Kidney epithelial cell (primary cell): ENCODE measurements at places on chromosomes 6 and 20.

- DNase-seq = no peak
Measured at GRCh38 chr20:16748308-16748900, at the start of gene OTOR. Gene OTOR, plus strand, starts transcription at chr20:16748358. Its CDS starts 44 bp downstream, at chr20:16748402.

- no peak for DNase-seq
Measured at GRCh38 chr6:47248446-47248845, 61.3 kb downstream of the TNFRSF21 start.

DNA sequence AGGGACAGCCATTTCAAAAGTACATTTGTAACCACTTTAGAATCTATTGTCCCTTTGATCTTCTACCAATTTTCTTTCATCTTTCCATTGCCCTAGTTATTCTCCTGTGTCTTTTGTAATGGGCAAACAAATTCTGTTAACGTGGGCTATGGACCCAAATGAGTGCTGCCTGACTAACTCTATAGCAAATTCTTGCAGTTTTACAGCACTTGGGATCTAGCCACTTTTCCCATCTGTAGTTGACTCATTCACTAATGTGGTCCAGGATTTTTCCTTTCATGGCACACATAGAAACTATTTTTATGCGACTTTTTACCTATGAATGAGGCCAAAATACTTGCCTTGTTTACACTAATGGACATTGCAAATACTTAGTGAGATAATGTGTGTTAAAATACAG, 52.0 kb downstream of the GRIK2 start:
- DNase-seq = no peak

GRCh38 chr6:36964908-36965307, 10.4 kb downstream of the PI16 start:
- DNase-seq = no peak

GRCh38 chr20:8132484-8133309, 631 bp downstream of the PLCB1 start:
- no peak for DNase-seq

DNA sequence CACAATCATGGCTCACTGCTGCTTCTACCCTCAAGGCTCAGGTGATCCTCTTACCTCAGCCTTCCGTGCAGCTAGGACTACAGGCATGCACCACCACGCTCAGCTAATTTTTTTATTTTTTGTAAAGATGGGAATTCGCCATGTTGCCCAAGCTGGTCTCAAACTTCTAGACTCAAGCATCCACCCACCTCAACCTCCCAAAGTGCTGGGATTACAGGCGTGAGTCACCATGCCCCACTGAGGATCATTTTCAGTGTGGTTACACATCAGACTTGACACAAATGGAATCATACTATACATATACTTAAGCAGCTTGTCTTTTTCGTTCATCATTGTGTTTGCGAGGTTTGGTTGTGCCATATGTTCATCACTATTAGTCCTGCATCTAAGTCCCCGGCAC, 26.6 kb downstream of the ZC3H12D start:
- DNase-seq = no peak

DNA sequence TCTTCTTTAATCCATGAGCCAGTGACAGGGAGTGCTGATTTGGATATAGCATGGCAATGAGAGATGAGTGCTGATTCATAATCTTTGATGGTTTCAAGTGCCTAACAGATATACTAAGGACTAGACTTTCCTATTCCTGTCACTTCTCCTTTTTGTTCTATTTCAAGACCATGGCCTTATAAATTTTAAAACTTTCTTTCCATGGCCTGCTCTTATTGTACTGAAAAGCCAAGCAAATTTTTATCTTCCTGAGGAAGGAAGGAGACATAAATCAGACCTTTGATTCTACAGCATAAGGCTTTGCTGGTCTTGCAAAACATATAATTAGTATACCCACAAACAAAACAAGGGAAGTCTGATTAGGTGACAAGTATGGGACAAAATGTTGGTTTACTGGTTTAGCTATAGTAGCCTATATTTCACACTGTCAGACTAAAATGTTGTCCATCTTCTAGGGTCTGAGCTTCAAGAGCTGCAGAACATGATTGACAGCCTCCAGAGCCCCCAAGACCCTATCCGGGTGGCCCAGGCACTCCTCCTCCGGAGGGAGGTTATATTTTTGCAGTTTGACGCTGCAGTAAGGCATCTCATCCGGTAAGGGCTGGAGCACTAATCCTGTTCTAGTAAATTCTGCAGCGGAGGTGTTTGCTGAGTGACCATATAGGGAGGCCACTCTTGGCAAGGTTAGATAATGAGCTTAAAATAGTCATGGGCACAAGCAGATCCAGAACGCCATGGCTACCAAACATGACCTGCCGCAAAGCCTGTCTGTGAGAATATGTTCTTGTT, 82.3 kb downstream of the CD164 start:
- DNase-seq = no peak

- DNase-seq = no peak
Measured at GRCh38 chr6:168374051-168374502, 54.5 kb upstream of the DACT2 start.

DNA sequence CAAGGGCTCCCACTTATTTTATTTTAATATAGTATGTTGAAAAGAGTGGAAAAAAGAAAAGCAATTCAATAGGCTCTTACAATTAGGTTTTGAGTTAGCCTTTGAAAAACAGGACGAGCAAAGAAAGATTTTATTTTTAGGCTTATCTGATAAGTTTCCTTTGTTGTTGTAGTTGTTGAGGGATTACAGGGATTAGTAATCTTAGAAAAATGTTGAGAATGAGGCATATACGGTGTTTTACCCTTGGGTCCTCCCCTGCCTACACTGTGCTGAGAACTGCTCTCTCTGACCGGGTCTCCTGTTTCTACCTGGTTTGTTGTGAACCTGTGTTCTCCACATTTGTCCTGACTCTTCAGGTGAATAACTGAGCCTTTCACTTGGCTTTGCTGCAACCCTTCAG, 16.7 kb downstream of the TRAPPC3L start:
- DNase-seq = no peak

DNA sequence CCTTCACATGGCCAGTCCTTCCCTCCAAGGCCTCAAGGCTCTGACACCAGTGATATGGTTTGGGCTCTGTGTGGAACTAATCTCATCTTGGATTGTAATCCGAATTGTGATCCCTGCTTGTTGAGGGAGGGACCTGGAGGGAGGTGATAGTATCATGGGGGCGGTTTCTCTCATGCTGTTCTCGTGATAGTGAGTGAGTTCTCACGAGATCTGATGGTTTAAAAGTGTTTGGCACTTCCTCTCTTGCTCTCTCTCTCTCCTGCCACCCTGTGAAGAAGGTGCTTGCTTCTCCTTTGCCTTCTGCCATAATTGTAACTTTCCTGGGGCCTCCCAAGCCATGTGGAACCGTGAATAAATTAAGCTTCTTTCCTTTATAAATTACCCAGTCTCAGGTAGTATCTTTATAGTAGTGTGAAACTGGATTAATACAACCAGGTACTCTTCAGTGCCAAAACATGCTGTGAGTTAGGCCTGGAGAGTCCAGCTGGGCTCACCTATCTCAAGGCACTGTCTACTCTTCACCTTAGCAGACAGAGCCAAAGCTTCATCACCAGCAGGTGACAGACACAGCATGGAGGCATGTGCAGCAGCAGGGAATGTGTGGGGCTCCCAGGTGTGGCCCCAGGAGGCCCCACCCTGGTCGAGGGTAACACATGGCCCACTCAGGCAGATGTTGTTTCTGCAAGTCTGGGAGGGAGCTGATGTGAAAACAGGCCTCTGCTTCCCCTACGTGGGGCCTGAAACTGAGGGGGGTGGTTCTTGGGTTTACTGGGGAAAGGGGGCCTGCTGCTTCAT, 97.5 kb upstream of the CDYL start:
- DNase-seq = no peak

DNA sequence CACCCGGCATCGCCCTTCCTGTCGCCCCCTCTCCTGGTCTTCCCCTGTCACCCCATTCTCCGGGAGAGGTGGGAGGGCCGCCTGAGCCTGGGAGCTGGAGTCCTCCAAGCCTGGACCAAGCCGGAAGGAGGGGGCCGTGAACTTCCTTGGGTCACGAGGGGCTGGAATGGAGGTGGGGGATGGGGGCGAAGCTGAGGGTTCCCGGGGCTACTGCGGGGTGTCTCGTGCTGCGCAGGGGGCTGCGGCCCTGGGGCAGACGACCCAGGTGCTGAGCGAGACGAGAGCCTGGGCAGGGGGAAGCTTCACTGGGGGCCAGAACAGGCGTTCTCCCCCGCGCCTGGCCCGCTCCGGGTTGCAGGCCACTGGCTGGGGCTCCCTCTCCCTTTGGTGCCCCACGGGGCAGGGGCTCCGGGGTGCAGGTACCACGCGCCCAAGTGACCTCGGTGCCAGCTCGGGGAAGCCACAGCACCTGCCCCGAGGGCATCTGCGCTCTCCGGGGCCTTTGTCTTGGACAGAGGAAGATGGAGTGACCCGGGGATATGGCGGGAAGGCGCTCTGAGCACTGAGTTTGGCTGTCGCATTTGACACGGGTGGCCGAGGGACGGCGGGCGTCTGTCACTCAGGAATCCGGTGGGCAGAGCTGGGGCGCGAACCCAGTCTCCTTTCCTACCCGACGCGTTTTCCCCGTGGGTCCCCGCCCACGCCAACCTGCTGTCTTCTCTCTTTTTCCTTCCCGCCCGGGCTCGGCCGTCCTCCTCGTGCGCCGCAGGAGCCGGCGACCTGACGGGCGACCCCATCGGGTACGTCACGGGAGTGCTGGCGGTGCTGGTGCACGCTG, 1.2 kb downstream of the SLC35D3 start:
- DNase-seq = no peak

GRCh38 chr20:18739751-18740166, 73.8 kb upstream of the SCP2D1 start:
- DNase-seq = peak; percentile 2

DNA sequence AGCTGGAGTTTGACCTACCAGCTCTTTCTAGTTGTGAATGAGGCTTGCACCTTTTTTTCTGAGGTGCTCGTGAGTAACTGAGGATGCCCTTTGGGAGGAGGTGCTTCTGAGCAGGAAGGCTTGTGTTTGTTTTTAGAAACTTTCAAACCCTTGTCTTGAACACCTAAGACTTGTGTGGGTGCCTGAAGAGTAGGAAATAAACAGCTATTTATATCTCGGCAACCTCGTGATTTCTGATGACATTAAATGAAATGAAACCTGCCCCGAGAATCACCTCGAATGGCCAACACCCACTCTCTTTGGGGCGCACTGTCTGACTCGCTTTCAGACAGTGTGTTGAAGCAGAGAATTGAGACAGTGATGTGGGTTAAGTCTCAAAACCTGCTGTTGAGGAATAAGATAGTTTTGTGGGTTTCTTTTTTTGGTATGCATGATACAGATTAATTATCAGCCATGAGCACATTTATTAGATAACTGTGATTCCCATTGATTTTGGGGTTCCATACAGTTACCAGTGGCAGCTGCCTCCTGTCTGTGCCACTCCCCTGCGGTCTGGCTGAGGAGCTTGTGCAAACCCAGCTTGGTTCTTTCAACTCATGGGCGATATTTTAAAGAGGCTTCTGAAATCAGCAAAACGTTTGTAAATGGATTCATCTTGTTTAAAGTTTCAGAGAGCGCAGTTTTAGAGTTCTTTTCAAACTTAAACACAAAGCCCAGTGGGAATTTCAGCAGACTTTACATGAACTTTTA, 8.4 kb downstream of the IRF4 start:
- DNase-seq = no peak

GRCh38 chr6:120077489-120077888, 727.9 kb upstream of the MAN1A1 start:
- DNase-seq = no peak

DNA sequence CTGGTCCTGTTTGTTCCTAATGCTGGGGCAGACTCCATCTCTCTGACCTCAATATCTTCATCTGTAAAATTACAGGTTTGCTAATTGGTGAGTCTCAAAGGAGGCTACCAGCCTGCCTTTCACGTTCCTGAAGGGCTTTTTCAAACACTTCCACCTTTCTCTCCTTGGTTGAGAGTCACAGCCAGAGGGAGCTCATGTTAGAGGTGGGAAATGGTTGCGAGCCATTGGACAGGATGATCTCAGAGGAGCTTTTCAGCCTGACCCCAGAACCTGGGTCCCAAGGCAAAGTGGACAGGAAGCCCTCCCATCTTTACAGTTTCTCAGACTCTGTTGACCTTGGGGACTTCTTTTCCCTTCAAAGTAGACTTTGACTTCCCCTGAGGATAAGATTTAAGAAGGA, 37.6 kb downstream of the NDUFAF5 start:
- no peak for DNase-seq

DNA sequence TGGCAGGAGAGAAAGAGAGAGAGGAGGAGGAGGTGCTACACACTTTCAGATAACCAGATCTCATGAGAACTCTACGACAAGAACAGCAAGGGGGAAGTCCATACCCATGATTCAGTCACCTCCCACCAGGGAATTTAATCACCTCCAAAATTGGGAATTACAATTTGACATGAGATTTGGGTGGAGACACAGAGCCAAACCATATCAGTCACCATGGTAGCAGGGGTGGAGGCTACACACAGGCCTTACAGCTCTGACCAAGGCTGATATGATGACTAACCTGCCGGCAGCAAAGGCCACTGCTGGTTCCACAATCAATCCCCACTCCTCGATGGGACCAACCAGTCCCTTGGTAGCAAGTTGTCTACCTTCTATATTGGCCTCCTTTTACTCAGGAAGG, 13.6 kb upstream of the RBM24 start:
- no peak for DNase-seq

DNA sequence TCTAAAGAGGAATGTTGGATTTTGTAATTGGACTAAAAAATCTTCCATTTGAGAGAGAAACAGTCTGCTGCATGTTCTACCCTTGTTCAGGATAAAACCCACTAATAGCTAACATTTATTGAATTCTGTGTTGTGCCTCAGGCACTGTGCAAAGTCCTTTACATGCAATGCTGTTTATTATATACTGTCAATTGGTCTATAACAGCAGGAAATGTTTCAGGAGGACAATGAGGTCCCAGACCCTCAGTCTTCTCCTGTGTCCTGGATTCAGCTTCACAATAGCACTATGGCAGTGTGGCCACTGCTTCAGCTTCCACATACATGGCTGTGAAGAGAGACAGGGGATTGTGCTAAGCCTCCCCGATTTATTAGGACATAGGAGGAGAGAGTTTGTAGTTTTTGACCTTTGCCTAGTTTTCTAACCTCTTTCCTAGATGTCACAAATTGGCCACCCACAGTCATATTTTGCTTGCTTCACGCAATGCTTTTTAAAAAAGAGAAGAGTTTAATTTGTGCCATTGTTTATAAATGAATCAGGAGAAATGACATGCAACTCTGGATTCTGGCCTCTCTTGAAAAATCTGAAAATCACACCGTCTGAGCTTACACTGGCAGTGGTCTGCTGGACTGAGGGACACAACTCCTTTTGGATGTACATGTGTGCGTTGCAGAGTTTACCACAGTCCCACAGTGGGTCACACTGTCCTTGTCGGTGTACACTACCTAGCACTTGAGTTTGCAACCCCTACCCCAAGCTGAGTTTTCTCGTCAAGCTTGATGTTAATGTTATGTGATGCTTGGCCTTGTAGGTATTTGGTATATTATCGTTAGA, 11.3 kb downstream of the PTPN1 start:
- no peak for DNase-seq

DNA sequence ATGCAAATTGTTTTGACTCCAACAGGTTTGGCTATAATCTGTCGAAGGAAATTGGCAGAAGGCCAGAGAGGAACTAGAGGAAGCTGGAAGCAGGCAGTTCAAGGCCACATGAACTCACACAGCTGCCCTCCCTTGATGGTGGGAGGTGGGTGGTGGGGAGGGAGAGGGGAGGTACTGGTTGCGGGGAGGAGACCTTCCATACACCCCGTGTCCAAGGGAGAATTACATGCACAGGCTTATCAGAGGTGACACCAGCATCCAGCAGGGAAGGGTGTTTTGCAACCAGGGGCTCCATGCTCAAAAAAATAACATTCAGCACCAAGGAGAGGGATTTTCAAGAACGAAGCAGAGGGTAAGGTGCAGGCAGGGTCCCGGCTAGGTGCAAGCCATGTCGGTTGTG, 9.1 kb downstream of the PRND start:
- no peak for DNase-seq

- no peak for DNase-seq
Measured at GRCh38 chr6:97805596-97805995, 522.6 kb upstream of the MMS22L start.
